A549 treated with ZK216348 at 1 μM for 4 hours (cell line): ENCODE measurements at places on chromosomes 5 and 9. TPM values are rescaled to one million over a fixed set of nuclear protein-coding genes. Genes with fewer than 3 reads are reported as not detected.

HNRNPH1 gene
- total RNA-seq, result 492 to 619 TPM (median 511 TPM) in 5 replicates

PCSK1 gene
- 0.09 to 0.29 TPM (median 0.25 TPM) in 5 replicates for total RNA-seq

GFI1B gene
- not detected in 5 replicates for total RNA-seq

SLC2A8 gene
- total RNA-seq, result 8.5 to 16.9 TPM (median 13.8 TPM) in 5 replicates

TIMD4 gene
- total RNA-seq, result 0.85 to 1.7 TPM (median 1.4 TPM) in 5 replicates

SLC34A1 gene
- not detected in 5 replicates for total RNA-seq

MZB1 gene
- total RNA-seq, result not detected in 5 replicates

CER1 gene
- total RNA-seq, result not detected in 5 replicates

MAMDC4 gene
- 1.8 to 5.7 TPM (median 4.8 TPM) in 5 replicates for total RNA-seq

FKBP15 gene
- total RNA-seq, result 15.8 to 19.2 TPM (median 17.1 TPM) in 5 replicates

HTR4 gene
- total RNA-seq, result not detected in 5 replicates

IFNA14 gene
- not detected in 5 replicates for total RNA-seq

PIK3R1 gene
- total RNA-seq, result 5.0 to 9.7 TPM (median 6.4 TPM) in 5 replicates

TRIM36 gene
- 2.0 to 2.6 TPM (median 2.1 TPM) in 5 replicates for total RNA-seq

CBY3 gene
- total RNA-seq, result not detected in 5 replicates

ABCA1 gene
- total RNA-seq, result 3.3 to 5.2 TPM (median 4.7 TPM) in 5 replicates

C5orf58 gene
- total RNA-seq, result not detected in 5 replicates

CEL gene
- 0.51 to 1.3 TPM (median 0.83 TPM) in 5 replicates for total RNA-seq

SPINK5 gene
- total RNA-seq, result not detected in 5 replicates

OR1J2 gene
- not detected in 5 replicates for total RNA-seq

FXN gene
- total RNA-seq, result 24.4 to 30.0 TPM (median 27.1 TPM) in 5 replicates

TRAF1 gene
- total RNA-seq, result 2.1 to 4.2 TPM (median 3.2 TPM) in 5 replicates

SAPCD2 gene
- total RNA-seq, result 12.1 to 27.8 TPM (median 24.6 TPM) in 5 replicates

NPR3 gene
- total RNA-seq, result 15.6 to 22.5 TPM (median 19.0 TPM) in 5 replicates

PRUNE2 gene
- not detected in 5 replicates for total RNA-seq

SIT1 gene
- not detected in 5 replicates for total RNA-seq

TMEM215 gene
- not detected in 5 replicates for total RNA-seq

PLPP1 gene
- 30.5 to 38.7 TPM (median 36.5 TPM) in 5 replicates for total RNA-seq

CCIN gene
- not detected in 5 replicates for total RNA-seq

IFNA13 gene
- total RNA-seq, result not detected in 5 replicates

ANKRD18B gene
- 3.1 to 9.0 TPM (median 8.5 TPM) in 5 replicates for total RNA-seq

CLTA gene
- 332 to 410 TPM (median 386 TPM) in 5 replicates for total RNA-seq

AK6 gene
- 47.1 to 54.6 TPM (median 51.5 TPM) in 5 replicates for total RNA-seq

TMOD1 gene
- total RNA-seq, result 1.7 to 2.9 TPM (median 2.3 TPM) in 5 replicates

TMEM174 gene
- total RNA-seq, result not detected in 5 replicates

TARS1 gene
- total RNA-seq, result 130 to 176 TPM (median 134 TPM) in 5 replicates

FANCG gene
- total RNA-seq, result 33.1 to 55.9 TPM (median 55.2 TPM) in 5 replicates

CCDC183 gene
- 0.11 to 0.74 TPM (median 0.72 TPM) in 3 of 5 replicates, not detected in the others for total RNA-seq

ZFP2 gene
- total RNA-seq, result not detected in 5 replicates

PCDHA11 gene
- total RNA-seq, result 0.04 to 0.20 TPM (median 0.08 TPM) in 5 replicates

ARID3C gene
- total RNA-seq, result 0.13 to 0.23 TPM (median 0.19 TPM) in 3 of 5 replicates, not detected in the others

MRPS27 gene
- 50.4 to 58.3 TPM (median 56.1 TPM) in 5 replicates for total RNA-seq

PCDHB14 gene
- 0.11 to 0.13 TPM in 2 of 5 replicates, not detected in the others for total RNA-seq

PTCD2 gene
- total RNA-seq, result 7.1 to 11.8 TPM (median 10.2 TPM) in 5 replicates

PDE6A gene
- total RNA-seq, result 0.19 to 0.38 TPM (median 0.25 TPM) in 5 replicates

ADRB2 gene
- total RNA-seq, result 0.53 to 1.2 TPM (median 0.73 TPM) in 5 replicates

UCK1 gene
- total RNA-seq, result 14.0 to 24.0 TPM (median 22.8 TPM) in 5 replicates

OR1Q1 gene
- 0.15 TPM in 1 of 5 replicates, not detected in the others for total RNA-seq

SPINK4 gene
- not detected in 5 replicates for total RNA-seq

CAMK4 gene
- total RNA-seq, result not detected in 5 replicates

GABRG2 gene
- total RNA-seq, result not detected in 5 replicates

TUSC1 gene
- 4.2 to 8.5 TPM (median 7.7 TPM) in 5 replicates for total RNA-seq

BHMT2 gene
- total RNA-seq, result not detected in 5 replicates

ENTREP1 gene
- total RNA-seq, result 0.61 to 0.74 TPM (median 0.65 TPM) in 5 replicates

DNAJC18 gene
- 6.3 to 10.0 TPM (median 7.2 TPM) in 5 replicates for total RNA-seq

DRD1 gene
- 0.09 to 0.59 TPM (median 0.24 TPM) in 5 replicates for total RNA-seq

CCDC152 gene
- total RNA-seq, result not detected in 5 replicates

C9orf50 gene
- total RNA-seq, result not detected in 5 replicates

CDK9 gene
- total RNA-seq, result 40.0 to 51.7 TPM (median 44.6 TPM) in 5 replicates
